ENCODE measurements at places on chromosomes 16 and 17.

DNA sequence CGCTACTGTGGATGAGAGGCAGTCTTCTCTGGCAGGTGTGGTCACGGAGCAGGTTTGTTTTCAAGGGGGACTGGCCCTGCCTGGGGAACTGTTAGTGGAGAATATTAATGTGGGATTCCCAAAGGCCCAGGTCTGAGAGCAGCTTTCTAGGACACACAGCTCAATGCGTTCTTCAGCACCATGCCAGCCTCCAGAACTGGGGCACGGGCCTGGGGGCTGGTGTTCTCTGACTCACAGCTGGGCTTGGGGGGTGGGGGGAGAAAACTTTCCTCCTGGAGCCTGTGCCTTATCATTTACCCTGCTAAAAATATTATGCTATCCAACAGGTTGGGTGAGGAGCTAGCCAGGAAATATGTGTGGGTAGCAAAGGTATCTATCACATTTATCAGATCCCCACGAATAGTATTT is 13.5 kb upstream of the LHX1 start:
- peak; percentile 12 for DNase-seq

GRCh38 chr17:80384078-80384960 is 30.6 kb upstream of the ENDOV start:
- no peak for DNase-seq

GRCh38 chr16:74800216-74800871 is 25.7 kb upstream of the FA2H start:
- DNase-seq: no peak

GRCh38 chr17:46031920-46032319 is 32.9 kb downstream of the STH start:
- no peak for DNase-seq

- peak; percentile 64 for DNase-seq
Observed at GRCh38 chr16:82639666-82640336, 13.0 kb downstream of the CDH13 start.

GRCh38 chr17:17372856-17373520 is 69.8 kb downstream of the NT5M start:
- no peak for DNase-seq

- DNase-seq: no peak
Observed at GRCh38 chr17:58236394-58236793, 2.0 kb upstream of the LPO start.

DNA sequence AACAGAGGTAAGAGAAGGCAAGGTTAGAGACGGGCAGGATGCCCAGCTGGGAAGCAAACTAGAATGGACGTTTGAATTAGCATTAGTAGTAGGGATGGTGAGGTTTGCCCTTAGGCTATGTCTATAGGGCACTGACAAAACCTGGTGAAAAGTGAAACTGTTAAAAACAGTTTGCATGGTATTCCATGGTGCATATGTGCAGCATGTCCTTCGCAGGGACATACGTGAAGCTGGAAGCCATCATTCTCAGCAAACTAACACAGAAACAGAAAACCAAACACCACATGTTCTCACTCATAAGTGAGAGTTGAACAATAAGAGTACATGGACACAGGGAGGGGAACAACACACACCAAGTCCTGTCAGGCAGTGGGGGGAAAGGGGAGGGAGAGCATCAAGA is 25.8 kb downstream of the NACA2 start:
- DNase-seq: no peak

GRCh38 chr17:15101175-15101574 is 164.0 kb downstream of the PMP22 start:
- DNase-seq: no peak

- DNase-seq: no peak
Observed at GRCh38 chr17:2707721-2708584, 3.6 kb downstream of the CLUH start.

DNA sequence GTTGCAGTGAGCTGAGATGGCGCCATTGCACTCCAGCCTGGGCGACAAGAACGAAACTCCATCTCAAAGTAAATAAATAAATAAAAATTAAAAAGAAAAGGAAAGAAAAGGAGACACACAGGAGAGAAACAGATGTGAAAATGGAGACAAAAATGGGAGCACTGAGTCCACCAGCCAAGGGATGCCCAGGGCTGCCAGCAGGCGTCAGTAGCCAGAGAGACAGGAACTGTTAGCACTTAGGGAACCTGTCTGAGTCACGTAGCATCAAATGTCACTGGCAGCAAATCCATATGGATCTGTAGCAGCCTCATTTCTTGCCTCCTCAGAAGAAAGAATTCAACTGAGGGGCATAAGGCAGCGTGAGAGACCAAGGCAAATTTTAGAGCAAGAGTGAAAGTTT is 79.7 kb downstream of the CYLD start:
- no peak for DNase-seq

- DNase-seq: no peak
Observed at GRCh38 chr16:27181019-27181790, 22.1 kb upstream of the KDM8 start.

- no peak for DNase-seq
Observed at GRCh38 chr17:59199398-59199797, 10.4 kb upstream of the SMG8 start.

DNA sequence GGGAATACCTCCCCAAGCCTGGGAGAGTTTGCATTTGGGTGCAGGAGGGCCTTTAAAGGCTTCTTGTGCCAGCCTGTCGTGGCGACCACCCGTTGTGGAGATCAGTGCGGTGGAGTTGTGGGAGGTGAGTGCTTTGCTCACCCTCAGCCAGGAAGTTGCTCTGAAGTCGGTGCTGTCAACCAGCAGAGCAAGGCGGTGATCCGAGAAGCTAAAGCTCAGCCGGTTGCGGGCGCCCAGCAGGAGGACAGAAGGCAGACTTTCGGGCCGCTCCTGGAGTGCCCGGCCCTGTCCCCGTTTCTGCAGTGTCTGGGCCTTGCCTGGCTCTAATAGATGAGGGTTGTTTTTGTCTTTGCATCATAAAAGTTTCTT is 1.4 kb downstream of the UBE2I start:
- DNase-seq: no peak

DNA sequence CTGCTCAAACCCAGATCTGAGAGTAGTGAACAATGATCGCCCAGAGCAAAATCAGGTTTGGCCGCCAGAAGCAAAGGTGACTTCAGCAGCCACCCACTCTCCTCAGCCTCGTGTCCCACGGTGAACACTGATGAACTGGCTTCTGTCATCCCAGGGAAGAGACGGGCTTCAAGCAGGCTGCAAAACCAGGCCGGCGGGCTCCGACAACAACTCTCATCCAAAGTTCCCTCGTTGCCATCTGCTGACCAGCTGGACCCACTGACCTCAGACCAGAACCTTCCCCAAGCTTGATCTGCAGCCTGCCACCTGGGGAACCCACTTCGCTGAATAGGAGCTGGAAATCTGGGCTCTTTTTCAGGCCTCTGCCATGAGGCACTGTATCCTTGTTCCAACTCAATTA is 69.6 kb upstream of the MRTFB start:
- no peak for DNase-seq

- no peak for DNase-seq
Observed at GRCh38 chr16:8872967-8873865, 4.4 kb upstream of the CARHSP1 start.

DNA sequence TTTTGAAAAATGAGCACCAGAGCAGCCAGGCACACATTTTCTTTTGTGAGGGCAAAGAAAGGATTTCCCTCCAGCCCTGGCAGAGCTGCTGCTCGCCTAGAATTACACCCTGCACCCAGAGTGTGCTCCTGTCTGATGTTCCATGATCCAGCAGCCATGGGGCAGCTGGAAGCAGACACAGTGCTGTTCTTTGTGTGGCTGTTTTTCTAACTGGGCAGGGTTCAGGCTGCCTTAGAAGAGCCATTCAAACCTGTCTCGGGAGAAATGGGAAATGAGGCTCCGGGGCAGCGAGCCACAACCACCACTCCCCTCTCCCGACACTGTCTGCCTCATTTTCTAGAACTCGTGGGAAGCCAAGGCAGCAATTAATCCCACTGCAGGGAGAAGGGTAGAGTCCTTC is 28.9 kb downstream of the LITAF start:
- peak; percentile 90 for DNase-seq

- DNase-seq: no peak
Observed at GRCh38 chr16:49564496-49565229, 191.1 kb downstream of the C16orf78 start.

DNA sequence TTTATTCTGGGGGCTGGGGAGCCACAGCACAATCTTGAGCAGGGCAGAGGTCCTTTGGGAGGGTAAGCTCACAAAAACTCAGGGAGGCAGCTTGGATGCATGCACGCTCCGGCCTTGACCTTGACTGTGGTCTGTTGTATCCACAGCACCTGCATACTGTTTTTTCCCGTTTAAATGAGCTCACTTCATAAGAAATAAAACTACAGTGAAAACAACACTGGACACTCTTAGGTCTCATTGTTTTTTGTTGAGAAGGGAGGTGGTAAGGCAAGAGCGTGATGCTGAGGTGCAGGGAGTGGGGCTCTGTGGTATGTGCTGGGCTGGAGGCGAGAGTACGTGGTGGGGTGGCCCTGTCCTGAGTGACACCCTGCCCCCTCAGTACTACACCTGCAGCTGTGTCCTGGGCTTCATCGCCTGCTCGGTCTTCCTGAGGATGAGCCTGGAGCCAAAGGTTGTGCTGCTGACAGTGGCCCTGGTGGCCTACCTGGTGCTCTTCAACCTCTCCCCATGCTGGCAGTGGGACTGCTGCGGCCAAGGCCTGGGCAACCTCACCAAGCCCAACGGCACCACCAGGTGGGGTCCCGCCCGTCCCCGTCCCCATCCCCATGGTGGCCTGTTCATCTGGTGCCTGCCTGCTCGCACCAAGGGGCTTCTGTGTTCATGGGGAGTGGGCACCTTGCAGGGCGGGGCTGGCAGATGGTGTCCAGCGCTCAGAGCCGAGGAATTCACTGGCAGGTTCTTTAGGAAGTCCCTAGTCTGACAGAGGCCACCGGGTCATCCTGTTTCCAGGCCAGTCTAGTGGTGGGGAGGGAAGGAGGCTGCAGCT is 44.2 kb downstream of the ADCY7 start:
- no peak for DNase-seq

- DNase-seq: no peak
Observed at GRCh38 chr17:57114085-57114673, 29.1 kb downstream of the AKAP1 start.

DNA sequence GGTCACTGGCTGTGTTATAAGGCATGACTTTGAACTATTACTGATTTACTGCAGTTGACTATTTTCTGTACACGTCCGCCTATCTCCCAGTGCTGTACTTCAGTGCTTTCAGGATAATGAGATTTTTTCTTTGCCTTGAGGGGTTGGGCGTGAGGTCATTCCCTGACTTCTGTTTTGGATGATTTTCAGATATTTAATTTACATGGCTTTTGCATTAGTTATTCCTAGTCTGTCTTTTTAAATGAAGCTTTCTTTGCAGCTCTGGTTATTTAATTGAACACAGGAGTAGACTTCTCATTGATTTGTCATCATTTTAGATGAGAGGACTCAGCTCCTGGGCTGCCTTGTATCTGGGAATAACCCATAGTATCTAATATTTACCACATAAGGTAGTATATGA is 23.7 kb downstream of the WIPF2 start:
- no peak for DNase-seq

- no peak for DNase-seq
Observed at GRCh38 chr17:62080647-62081046, 15.6 kb upstream of the MED13 start.

- no peak for DNase-seq
Observed at GRCh38 chr16:15775209-15775608, 81.6 kb downstream of the MYH11 start.

DNA sequence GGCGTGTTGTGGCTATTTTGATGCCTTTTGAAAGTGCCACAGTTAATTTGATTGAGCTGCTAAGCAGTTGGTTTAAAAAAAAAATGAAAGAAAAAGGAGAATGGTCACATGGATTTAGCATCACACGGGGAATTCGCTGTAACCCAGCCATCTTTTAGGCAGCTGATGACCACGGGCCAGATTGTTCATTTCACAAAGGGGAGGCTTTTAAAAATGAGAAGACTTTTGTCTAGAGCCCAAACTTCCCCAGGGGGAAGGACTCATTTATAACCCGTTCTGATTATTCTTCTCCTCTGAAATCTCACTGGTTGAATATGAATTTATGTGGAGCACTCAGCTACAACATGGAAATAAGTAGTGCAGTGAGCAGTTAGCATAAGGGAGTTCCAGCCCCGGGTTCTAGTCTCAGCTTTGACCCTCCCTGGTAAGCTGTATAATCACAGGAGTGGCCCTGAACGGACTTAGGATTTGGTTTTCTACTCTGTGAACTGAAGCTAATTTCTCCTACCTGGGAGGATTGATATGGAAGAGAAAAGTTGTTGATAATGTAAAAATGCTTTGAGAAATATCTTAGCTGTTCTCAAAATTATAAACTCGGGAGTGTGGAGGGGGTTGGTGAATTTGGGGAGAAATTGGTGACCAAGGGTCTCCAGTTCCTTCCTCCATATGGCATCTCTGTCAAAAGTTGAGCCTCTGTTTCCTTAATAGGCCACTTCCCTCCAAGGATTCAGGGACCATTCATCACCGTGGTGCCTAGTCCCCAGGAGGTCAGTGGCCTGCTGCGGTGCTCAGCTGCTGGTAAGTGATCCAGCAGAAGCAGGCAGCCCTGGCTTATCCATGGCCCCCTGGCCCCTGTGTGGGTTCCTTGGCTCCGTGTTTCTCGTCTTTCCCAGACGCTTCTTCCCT is 76.4 kb upstream of the TBX2 start:
- DNase-seq: no peak

GRCh38 chr17:75313941-75314551 is 24.8 kb upstream of the SLC25A19 start:
- DNase-seq: no peak

GRCh38 chr16:9275816-9276354 is 184.4 kb downstream of the HAPSTR1 start:
- DNase-seq: peak; percentile 35

DNA sequence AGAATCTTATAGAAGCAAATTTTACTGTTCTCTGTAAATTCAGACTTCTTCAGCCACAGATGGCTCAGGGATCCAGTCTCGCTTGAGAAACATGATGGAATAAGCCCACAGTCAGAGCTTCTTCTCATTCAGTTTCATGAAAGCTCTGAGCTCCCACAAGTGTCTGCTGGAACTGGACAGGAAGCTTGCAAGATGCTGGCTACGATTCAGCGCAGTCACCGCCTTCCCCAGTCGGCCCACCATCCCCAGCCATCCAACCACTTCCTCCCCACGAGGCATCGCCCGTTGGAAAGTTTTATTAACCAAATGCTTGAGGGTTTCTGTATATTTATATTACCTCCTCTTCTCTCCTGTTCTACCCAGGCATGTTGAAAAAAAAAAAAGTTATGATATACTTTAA is 171.7 kb downstream of the ZFHX3 start:
- no peak for DNase-seq

- no peak for DNase-seq
Observed at GRCh38 chr17:82153295-82153691, 55.3 kb upstream of the FASN start.

- DNase-seq: no peak
Observed at GRCh38 chr17:49996495-49997300, 1.7 kb upstream of the DLX3 start.

Data from spinal cord (tissue), 10 donors.